ENCODE measurements at places on chromosomes 12 and 14.

GRCh38 chr14:53306911-53307310 is 153.8 kb upstream of the DDHD1 start:
- DNase-seq, result peak; percentile 67

GRCh38 chr14:66017927-66018326 is 468.2 kb upstream of the CCDC196 start:
- no peak for DNase-seq

DNA sequence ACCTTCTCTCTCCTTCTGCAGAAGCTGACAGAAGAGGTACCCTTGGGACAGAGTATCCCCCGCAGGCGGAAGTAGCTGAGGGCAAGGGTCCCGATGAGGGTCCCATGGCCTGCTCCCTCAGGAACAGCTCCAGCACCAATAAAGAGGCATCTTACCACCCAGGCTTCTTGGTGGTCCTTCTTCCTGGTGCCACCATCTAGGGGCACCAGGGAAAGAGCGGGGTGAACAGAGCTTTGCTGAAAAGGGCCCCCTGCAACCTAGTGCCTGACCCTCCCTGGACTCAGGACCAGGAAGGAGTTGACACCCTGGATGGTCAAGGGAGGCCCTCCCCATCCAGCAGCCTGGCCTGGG is 591 bp upstream of the IRF9 start:
- DNase-seq, result no peak

DNA sequence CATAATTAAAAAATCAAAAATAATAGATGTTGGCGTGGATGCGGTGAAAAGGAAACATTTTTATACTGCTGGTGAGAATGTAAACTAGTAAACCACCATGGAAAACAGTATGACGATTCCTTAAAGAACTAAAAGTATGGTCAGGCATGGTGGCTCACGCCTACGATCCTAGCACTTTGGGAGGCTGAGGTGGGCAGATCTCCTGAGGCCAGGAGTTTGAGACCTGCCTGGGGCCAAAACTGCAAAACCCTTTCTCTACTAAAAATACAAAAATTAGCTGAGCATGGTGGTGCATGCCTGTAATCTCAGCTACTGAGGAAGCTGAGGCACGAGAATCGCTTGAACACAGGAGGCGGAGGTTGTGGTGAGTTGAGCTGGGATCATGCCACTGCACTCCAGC is 195.7 kb upstream of the BMP4 start:
- no peak for DNase-seq

GRCh38 chr14:68612049-68612448 is 180.8 kb downstream of the ZFP36L1 start:
- no peak for DNase-seq

GRCh38 chr14:51070726-51071125 is 24.2 kb downstream of the TRIM9 start:
- DNase-seq, result no peak

DNA sequence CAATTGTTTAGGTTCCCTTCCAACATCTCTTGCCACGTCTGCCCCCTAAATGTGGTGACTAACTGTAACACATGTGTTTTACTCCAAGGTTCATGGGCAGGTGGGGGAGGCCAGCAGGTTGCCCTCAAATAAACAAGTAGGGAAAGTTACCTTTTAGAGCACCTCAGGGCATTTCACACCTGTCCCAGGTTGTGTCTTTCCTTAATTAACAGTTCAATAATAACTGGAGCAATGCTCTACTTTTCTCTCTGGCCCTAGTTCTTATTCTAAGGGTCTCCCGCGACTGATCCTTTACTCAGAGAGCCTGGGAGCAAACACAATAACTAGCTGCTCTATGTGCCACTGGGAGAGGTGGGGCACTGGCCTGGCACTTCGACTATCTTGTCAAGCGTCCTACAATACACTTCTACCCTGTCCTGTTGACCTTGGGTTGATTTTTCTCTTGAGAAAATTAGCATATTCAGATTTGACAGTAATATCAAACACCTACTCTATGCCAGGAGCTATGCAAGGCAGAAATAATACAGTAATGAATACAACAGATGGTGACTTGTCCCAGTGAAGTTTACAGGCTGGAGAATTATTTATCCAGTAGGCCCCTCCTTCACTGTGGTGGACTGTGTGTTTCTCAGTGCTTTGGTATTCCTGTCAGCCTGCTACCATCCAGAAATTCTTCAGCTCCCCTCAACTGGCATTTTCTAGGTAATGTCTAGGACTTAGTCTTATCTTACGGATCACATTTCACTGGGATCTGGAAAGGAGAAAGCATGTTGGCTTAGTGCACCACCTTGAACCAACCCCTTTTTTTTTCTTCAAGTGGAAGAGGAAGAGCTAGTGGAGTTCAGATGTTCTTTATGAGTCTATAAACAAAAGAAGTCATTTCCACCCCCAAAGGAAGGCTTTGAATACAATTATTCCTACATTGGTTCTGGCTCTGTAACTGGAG is 202.6 kb downstream of the CRADD start:
- DNase-seq, result peak; percentile 83

- peak; percentile 83 for DNase-seq
Measured at GRCh38 chr12:88723219-88723618, 142.9 kb upstream of the KITLG start.

- no peak for DNase-seq
Measured at GRCh38 chr14:69238883-69239282, 21.1 kb upstream of the GALNT16 start.

- DNase-seq, result no peak
Measured at GRCh38 chr12:9745199-9745598, 12.3 kb upstream of the CLECL1 start.

DNA sequence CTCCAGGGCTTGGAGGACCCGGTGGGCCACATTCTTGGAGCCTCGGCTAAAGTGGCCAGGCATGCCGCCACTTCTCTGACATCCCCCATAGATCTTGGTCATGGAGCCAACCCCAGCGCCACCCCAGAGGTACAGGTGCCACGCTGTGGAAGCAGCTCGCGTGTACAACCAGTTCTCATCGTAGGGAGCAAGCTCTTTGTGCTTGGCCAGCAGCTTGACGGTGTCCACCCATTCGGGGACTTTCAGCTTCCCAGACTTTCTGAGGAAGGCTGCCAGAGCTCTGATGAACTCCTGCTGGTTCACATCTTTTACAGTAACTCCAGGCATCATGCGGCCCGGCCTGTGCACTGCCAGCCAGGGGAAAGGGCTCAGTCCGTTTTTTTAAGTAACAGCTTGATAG is 29.3 kb upstream of the EAPP start:
- no peak for DNase-seq

- DNase-seq, result no peak
Measured at GRCh38 chr12:111359231-111359913, 9.5 kb downstream of the PHETA1 start.

GRCh38 chr14:99330316-99331240 is 58.6 kb upstream of the BCL11B start:
- DNase-seq, result no peak

DNA sequence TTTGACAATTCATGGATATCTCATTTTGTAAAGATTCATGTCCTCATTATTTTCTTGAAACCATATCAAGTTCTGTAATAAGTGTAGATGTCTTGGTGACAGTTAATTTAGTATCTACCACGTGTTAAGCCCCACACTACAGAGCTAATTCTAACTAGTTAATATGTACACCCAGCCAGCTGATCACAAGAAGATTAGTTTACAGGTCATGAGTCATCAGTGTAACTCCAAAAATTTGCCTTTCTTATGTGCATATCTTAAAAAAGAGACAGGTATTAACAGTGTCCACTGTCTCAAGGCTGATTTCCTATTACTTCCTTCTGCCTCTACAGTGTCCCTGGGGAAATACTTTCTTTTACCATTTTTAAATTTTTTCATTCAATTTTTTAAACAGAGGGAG is 13.3 kb upstream of the YBX3 start:
- no peak for DNase-seq

DNA sequence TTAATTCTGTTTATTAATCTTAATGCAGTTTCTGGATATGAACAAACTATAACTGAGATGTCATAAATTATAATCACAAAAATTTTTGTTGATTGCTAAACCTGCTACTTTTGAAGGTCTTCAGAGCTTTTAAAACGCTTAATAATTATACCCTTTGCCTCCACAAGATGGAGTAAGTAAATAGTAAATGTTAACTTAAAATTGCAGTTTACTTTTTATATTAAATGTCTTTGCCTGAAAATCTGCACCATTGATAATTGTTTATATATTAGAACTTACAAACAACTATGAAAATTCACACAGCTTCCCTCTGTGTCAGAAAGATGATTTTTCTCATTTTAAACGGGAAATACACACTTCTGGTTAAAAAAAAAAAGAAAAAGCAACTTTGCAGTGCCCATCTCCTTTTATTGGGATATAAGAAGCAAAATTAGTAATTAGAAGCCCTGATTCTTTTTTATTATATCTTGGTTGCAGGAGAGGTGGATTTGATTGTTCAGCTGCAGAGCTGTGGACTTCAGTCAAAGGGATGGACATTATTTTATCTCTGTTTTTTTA is 35.6 kb downstream of the SCFD1 start:
- no peak for DNase-seq

- no peak for DNase-seq
Measured at GRCh38 chr14:52412426-52412825, 98.3 kb downstream of the PTGER2 start.

GRCh38 chr12:26769611-26770010 is 63.4 kb downstream of the ITPR2 start:
- no peak for DNase-seq

- DNase-seq, result no peak
Measured at GRCh38 chr12:41661141-41661765, 473.1 kb downstream of the PDZRN4 start.
